ENCODE measurements at places on chromosomes 3 and 15.
A peak's percentile ranks its signal among the peaks of the same experiment; 100 is the strongest.

DNA sequence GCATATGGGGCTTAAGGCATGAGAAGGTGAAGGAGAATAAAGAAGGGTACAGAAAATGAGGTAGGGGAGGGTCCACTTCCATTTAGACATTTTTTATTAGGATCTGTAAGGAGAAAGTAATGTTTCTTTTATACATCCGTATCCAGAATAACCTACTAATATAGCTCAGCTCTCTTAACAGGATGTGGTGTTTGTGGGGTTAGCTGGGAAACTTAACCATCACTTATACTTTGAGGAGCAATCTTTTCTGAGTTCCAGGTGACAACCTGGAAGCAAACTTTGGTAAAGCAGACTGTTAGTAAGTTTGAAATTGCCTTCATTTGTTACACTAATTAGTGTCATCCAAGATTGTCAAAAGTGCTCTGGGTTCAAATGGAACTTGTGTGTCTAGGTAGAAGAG is 36.6 kb downstream of the BUB1B start:
- no peak for DNase-seq

GRCh38 chr3:51705276-51706020 is 1.4 kb upstream of the GRM2 start:
- DNase-seq, result no peak

DNA sequence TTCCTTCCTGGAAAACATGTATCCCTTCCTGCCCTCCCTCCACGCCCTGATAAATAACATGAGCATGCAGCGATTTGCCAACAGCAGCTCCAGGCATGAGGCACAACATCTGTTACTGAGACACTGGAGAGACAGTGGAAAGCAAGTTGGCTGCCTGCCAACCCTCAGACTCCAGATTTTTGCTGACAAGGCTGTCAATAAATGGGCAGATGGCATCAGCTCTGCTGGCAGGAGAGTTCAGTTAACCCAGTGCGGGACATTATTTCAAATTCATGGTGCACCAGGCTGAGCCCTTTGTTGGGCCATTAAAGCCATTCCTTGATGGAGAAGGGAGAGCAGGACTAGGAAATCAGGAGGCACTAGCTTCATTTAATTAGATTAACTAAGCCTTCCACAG is 293.3 kb downstream of the MEX3B start:
- no peak for DNase-seq

DNA sequence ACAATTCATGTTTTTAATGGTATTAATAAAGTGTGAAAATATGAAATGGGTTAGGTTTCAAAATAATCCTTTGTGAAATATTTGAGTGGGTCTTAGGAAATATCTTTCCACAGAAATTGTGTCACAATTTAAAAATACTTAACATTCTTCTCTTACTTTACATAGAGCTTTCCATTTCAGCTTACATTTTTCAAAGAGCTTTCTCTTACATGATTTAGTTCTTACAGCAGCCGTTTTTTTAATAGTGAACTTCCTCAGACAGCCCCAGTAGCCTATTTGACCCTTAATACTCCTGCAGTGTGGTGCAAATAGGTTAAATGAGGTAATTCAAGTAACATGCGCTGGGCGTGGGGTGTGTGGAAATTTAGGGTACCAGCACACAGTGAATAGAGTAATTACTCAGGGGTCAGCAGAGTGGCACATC is 21.8 kb downstream of the P2RY12 start:
- DNase-seq, result no peak

GRCh38 chr15:56821721-56822425 is 88.6 kb upstream of the ZNF280D start:
- peak; percentile 26 for DNase-seq

- DNase-seq, result no peak
These were observed 3.0 kb downstream of the SLC51A start for GRCh38 chr3:196219194-196219969.

GRCh38 chr3:194465920-194466570 is 20.8 kb downstream of the ATP13A3 start:
- DNase-seq, result no peak

GRCh38 chr3:16700651-16701050 is 95.4 kb upstream of the DAZL start:
- DNase-seq, result no peak

GRCh38 chr3:34696831-34697230 is 898.4 kb downstream of the PDCD6IP start:
- no peak for DNase-seq

Measured in hematopoietic multipotent progenitor cell treated with erythropoietin and hydrocortisone succinate and interleukin-3 and kit ligand, for 17 days (in vitro differentiated cells).